ENCODE measurements at places on chromosomes 3 and 15.

DNA sequence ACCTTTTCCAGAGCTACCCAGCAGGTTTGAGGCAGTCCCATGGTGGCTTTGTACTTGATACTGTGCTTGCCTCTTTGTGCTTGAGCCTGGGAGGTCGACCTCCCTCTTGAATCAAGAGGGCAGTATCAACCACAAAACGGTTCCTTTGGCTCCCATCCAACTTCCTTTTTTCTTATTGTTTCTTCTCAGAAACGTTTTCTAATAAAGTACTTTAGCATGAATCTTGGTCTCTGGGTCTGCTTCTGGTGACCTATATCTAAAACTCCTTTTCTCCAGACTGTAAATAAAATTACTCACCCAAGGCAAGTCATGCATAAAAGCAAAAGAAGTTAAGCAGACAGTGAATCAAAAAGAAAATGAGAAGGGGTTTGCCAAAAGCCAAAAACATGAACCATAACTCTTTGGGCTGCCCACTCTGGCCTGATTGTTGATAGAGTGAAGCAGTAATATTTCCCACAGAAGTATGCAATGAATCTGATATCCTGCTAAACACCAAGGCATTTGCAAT lies 112.2 kb upstream of the SLC4A7 start:
- peak; percentile 19 for DNase-seq

- no peak for DNase-seq
These were observed 55.4 kb downstream of the ATP13A4 start for GRCh38 chr3:193499136-193499770.

DNA sequence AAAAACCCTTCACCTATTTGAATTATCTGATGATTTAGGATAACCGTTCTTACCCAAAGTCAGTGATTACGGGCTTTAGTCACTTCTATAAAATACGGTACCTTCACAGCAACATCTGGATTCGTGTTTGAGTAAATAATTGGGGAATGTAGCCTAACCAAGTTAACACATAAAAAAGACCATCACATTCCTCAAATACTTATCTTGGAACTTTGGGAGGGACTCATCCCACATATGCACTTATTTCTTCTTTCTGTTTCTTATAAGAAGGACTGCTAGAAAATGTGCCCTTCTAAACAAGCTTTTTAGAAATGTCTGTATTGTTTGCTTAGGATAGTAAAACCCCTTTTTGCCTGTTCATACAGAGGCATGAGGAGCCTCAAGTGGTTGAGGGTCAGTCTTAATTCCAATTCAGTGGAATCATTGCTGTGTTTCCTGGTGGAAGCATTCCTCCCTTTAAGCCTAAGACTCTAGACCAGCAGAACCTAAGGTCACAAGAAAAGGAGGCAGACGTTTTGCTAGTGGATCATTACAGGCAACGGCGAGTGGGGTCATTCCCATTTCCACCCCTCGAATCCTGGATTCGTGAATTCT lies 67.5 kb downstream of the TMEM44 start:
- no peak for DNase-seq

DNA sequence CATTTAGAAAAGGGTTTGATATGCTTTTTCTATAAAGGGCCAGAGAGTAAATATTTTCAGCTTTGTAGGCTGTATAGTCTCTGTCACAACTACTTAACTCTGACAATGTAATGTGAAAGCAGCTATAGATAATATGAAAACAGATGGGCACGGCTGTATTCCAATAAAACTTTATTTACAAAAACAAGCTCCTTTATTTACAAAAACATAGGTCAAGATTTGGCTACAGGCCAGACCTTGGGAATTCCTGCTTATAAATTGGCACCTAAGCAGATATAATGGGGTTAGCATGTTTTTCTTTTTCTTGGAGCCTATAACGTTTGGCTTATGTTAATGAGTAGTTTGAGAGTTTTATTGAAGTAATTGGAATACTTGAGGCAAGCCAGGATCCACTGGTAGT lies 119.4 kb upstream of the CGNL1 start:
- DNase-seq = no peak

- DNase-seq = no peak
These were observed 13.8 kb downstream of the PTPN9 start for GRCh38 chr15:75565062-75565970.

DNA sequence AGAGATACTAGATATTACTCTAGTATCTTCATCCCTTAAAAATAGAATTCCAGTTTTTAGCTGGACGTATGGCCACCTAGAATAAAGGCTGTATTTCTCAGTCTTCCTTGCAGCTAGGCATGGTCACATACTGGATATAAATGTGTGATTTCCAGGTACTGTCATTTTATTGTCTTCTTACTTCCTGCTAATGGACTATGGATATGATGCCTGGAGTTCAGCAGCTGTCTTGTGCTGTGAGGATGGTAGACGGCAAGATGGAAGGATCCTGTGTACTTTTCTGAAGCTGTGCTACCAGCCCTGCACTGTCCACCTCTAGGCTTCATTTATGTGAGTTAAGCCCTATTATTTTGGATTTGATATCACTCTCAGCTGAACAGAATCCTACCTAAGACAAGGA lies 83.4 kb downstream of the EBLN2 start:
- no peak for DNase-seq

- peak; percentile 68 for DNase-seq
These were observed 755 bp downstream of the PDE8A start for GRCh38 chr15:84982301-84982920.

GRCh38 chr3:189708375-189708774 lies 77.2 kb downstream of the TP63 start:
- no peak for DNase-seq

DNA sequence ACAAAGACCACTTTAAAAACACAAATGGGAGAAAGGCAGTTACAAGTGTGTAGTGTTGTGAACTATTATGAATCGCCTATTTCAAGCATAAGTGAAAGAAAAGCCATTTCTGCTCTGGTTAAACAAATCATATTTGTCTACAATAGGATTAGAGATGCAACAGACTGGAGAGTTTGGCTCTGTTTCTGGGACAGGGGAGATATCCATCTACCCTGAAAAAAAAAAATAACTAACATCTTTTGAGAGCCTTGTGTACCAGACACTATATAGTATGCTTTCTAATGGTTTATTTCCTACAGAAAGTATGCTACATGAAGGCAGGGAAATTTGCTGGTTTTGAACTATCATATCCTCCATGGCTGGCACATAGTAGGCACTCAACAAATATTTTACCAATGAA lies 106.7 kb upstream of the FHIT start:
- DNase-seq = no peak

DNA sequence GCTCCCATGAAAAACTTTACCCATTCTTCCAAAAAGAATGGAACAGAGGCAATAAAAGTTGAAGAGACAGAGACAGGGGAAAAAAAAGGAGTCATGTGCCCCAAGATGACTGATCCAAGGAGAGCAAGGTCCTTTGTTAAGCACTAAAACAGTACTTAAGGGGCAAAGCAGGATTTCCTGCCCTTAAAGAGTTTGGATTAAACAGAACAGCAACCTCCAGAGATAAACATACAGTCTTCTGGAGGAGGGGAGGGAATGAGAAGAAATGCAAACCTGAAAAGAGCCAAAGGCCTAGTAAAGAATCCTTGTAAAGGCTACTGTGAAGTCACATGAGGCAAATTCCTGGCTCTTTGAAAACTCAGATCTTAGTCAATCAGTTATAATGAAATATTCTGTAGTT lies 38.2 kb downstream of the SHQ1 start:
- no peak for DNase-seq

All from CD4-positive, alpha-beta T cell treated with Interleukin-4 for 1 hour (primary cell).